ENCODE measurements at places on chromosomes 4 and X. TPM values are rescaled to one million over a fixed set of nuclear protein-coding genes. Genes with fewer than 3 reads are reported as not detected.

GRCh38 chr4:145490361-145490760 is 8.7 kb downstream of the SMAD1 start:
- DNase-seq, result no peak

DNA sequence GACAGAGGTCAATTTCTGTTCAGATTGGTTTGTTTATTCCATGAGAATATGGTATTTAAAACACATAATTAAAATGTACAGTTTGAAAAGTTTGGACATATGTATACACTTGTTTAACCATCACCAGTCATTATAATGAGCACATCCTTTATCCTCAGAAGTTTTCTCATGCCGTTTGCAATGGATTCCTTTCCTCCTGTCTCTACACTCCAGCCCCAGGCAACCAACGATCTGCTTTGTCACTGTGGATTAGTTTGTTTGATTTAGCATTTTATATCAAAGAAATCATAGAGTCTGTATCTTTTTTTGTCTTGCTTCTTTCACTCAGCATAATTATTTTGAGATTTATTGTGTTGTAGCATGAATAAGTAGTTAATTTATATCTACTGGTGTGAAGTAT is 243.0 kb upstream of the TRAM1L1 start:
- DNase-seq, result no peak

DNA sequence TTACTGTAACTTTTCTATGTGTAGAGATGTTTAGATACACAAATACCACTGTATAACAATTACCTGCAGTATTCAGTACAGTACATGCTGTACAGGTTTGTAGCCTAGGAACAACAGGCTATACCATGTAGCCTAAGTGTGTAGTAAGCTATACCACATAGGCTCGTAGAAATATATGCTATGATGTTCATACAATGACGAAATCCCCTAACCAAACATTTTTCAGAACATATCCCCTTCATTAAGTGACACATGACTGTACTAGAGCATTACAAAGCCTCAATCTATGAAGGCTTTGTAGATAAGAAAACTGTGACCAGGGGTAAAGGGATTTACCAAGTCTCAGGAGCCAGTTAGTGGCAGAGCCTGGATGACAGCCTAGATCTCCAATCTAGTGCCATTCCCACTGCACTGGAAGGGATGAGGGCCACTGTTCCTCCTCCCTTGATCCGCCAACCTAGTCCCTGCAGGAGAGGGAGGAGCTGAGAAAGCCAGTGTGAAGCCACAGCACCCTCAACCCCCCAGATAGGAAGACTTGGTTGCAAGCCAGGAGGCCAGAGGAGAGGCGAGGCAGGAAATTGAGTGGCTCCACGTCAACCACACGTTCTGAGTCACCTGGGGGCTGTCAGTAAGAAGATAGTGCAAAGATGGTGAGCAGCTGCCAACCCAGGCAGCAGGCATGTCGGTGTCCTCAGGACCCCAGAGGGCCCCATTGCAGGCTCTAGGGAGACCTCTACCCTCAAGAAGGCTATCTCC is 227.7 kb downstream of the BCOR start:
- DNase-seq, result no peak

DNA sequence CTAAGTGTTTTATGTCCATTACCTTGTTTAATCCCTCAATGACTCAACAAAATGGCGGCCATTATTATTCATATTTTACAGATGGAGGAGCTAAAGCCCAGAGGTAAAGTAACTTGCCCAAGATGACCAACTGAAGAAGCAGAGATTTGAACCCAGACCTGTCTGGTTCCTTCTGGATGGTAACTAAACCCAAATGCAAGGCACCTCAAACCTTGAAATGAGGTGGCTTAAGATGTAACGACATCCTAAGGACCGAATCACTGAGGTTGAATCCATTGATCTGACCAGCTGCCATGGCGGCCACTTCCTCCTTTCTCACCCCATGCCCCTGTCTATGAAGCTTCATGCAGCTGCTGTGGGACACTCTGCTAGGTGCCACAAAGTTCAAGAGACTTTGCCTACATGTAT is 932 bp downstream of the TLR10 start:
- DNase-seq, result no peak

DNA sequence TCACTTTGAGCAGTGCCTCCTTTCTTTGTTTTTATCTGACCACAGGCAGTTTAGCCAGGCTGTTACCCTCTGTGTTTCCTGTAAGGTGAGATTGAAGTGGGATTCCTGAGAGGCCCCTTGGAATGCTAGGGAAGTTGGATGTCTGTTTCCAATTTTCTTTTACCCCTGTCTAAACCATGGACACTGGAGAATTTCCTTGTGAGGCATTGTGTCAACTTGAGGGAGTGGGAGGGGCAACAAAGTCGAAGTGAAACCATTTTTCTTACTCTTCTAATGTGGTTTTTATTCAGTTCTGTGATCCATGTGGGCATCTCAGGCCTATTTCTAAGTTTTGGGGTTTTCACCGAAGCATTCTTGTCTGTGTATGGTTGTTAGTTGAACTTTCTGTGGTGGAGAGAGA is 296.1 kb upstream of the UGT8 start:
- no peak for DNase-seq

- DNase-seq, result no peak
Observed at GRCh38 chr4:72631296-72631695, 62.3 kb upstream of the ADAMTS3 start.

- no peak for DNase-seq
Observed at GRCh38 chr4:39525822-39526690, 1.2 kb downstream of the UGDH start.

DNA sequence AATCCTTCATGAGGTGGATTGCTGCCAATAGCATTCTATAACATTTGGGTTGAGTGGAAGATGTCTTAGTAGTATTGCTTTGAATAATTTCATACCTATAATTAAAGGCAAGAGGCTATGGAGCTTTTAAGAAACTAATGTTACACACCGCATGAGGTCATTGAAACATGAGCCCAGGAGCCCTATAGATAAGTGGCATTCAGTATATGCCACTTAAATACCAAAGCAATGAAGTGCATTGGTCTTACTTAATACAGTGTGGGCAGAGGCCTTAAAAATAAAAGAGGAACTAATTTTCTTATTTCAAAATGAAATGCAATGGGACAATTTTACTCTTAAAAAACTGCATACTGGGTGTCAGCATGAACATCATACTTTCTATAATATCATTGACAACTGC is 47.5 kb downstream of the SPATA18 start:
- DNase-seq, result no peak

DNA sequence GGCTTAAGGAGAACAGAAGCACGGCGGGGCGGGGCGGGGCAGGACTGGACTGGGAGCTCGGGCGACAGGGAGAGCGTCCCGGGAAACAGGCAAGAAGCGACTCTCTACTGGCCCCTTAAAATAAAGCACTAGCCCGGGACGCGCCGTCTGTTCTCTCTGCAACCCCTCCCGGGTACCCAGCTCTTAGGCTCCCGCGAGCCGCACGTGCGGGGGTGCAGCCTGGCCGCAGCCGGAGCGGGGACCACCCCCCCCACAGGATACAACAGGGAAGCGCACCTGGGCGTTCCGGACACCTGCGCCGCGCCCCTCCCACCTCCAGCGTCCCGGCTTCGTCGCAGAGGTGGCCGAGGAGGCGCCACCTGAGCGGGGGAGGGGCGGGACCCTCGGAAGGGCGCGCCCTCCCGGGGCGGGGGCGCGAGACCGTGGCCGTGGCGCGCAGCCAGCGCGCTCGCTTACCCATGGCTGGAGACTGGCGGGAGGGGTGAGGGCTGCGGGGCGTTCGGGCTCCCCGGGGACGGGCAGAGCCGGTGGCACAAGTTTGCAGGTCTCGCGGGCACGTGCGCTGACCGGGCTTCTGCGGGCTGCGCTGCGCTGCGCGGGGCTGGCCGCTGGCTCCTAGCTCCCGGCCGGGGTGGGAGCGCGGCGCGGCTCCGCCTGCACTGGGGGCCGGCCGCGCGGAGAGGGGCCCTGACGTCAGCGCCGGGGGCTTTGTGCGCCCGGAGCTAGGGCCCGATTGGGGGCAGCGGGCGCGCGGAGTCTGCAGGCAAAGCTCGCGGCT is 91.5 kb downstream of the GEMIN8 start:
- no peak for DNase-seq

GRCh38 chrX:155718972-155719586 is 106.3 kb upstream of the TMLHE start:
- no peak for DNase-seq

GRCh38 chrX:74545880-74546523 is 68.4 kb downstream of the RLIM start:
- DNase-seq, result no peak

COL4A5 gene
- 14.0 TPM for total RNA-seq

CXCL11 gene
- 0.32 TPM for total RNA-seq

GRCh38 chrX:150258463-150259430 is 104.4 kb upstream of the MAMLD1 start:
- no peak for DNase-seq

UGT2B15 gene
- total RNA-seq, result not detected

DNA sequence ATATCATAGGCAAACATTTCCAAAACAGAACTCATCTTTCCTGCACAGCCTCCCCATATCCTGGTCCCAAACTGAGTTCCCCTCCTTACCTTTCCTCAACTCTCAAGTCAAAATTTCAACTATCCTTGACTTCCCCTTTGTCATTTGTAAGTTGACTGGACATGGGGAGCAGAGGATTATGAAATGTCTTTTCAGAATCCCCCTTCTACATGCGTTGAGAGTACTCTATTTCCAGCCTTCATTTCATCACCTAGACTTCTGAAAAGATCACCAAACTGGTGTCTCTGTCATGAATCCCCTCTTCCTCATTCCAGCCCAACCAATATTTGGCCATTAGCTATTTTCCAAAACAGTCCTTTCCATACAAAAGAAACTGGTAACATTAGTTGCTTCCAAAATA is 95.2 kb downstream of the SYNPO2 start:
- no peak for DNase-seq

- DNase-seq, result no peak
Observed at GRCh38 chr4:175674219-175674618, 137.8 kb downstream of the GPM6A start.

- no peak for DNase-seq
Observed at GRCh38 chr4:127196655-127197352, 436.0 kb upstream of the INTU start.

DNA sequence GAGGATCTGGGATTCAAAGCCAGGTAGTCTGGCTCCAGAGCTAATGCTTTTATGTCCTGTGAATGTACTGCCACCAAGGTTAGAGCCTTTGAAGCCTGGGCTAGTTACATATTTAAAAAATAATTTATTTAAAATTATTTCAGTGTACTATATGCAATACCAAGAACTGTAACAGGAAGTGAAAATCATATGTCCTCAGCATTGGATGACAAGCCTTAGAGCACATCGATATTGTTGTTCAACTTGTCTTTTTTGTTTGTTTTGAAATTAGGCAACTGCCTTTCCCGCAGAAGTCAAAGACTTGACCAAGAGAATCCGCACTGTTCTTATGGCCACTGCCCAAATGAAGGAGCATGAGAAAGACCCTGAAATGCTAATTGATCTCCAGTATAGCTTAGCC is 73.1 kb upstream of the IL13RA1 start:
- no peak for DNase-seq

MAGEA11 gene
- total RNA-seq, result not detected

- DNase-seq, result no peak
Observed at GRCh38 chr4:26094076-26094475, 180.1 kb downstream of the SMIM20 start.

DNA sequence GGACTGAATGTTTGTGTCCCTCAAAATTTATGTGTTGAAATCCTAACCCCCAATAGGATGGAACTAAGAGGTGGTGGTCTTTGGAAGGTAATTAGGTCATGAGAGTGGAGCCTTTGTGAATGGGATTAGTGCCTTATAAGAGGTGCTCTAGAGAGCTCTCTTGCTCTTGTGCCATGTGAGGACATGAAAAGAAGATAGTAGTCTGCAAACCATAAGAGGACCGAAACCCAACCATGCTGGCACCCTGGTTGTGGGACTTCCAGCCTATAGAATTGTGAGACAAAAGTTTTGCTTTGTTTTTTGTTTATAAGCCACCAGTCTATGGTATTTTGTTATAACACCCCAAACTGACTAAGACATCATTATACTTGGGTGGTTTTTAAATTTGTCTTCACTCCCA is 417.1 kb downstream of the ANKRD50 start:
- no peak for DNase-seq

GRCh38 chrX:47704736-47705135 is 45.8 kb upstream of the UXT start:
- DNase-seq, result no peak

GABRA4 gene
- total RNA-seq, result 65.5 TPM

PTPN13 gene
- 3.4 TPM for total RNA-seq

EDNRA gene
- 15.4 TPM for total RNA-seq

DNA sequence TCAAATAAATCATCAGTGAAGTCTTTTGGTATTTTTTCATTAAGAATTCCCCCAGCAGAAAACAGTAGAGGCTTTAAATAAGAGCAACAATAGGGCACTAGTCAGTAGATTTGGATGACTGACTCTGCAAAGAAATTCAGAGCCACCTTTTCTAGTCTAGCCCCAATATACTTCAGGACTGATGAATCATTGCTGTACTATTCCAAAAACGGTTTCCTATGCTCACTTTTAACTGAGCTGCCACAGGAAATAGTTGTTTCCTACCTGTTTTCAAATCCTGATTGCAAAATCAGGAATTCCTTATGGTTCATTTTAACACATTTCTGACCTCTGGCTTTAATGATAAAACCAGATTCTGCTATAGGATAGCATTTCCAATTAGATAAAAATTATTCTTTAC is 171.6 kb downstream of the NR3C2 start:
- DNase-seq, result no peak

MAGEA12 gene
- not detected for total RNA-seq

DNA sequence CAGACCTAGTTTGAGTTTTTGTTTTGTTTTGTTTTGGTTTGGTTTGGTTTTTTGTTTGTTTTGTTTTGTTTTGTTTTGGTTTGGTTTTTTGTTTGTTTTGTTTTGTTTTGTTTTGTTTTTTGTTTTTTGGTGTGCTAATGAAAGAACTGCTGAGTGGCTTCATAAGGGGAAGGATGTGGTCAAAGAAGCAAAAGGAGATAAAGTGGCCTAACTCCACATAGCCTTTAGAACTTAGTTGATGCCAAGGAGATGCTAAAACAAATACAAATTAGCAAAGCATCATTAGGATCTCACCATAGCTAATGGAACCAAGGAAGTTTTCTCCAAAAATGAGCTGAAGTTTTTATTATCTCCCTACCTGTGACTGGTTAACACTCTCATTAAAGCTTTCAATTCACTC is 44.6 kb upstream of the TMEM164 start:
- no peak for DNase-seq

- DNase-seq, result no peak
Observed at GRCh38 chrX:110218591-110218990, 99.3 kb downstream of the AMMECR1 start.

- no peak for DNase-seq
Observed at GRCh38 chrX:100698551-100698950, 33.4 kb downstream of the SYTL4 start.

PABPC4L gene
- total RNA-seq, result 0.89 TPM
